SJSA1 (cell line): ENCODE measurements at places on chromosomes 7 and 10. TPM values are rescaled to one million over a fixed set of nuclear protein-coding genes. Genes with fewer than 3 reads are reported as not detected.

Gene HMX2
- 0.38 and 0.61 TPM in 2 replicates for total RNA-seq

Gene CALML5
- total RNA-seq, result not detected in 2 replicates

Gene CYP51A1
- total RNA-seq, result 85.3 and 89.0 TPM in 2 replicates

DNA sequence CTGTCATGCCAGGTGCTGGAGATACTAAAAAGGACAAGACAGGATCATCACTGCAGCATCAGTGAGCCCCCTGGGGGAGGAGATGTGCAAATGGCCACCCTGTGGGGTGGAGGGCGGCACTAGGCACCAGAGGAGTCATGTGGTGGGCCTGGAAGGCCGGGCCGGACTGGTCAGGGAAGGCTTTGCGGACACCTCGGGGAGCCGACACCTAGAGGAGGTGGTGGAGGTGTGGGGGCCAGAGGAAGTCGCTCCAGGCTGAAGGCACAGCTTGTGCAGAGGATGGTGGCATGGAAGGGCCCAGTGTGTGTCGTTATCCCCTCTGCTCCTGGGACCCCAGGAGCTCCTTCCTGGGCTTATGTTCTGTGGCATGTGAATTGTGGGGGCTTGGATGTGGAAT is 437.7 kb downstream of the RPS24 start:
- no peak overlapping the region for H3K4me3 ChIP-seq
- no peak overlapping the region for H3K27ac ChIP-seq
- H3K36me3 ChIP-seq, result no peaks in the 10 kb centered on the region
- H3K27me3 ChIP-seq, result no peaks in the 10 kb centered on the region
- DNase-seq, result peak; percentile 44

DNA sequence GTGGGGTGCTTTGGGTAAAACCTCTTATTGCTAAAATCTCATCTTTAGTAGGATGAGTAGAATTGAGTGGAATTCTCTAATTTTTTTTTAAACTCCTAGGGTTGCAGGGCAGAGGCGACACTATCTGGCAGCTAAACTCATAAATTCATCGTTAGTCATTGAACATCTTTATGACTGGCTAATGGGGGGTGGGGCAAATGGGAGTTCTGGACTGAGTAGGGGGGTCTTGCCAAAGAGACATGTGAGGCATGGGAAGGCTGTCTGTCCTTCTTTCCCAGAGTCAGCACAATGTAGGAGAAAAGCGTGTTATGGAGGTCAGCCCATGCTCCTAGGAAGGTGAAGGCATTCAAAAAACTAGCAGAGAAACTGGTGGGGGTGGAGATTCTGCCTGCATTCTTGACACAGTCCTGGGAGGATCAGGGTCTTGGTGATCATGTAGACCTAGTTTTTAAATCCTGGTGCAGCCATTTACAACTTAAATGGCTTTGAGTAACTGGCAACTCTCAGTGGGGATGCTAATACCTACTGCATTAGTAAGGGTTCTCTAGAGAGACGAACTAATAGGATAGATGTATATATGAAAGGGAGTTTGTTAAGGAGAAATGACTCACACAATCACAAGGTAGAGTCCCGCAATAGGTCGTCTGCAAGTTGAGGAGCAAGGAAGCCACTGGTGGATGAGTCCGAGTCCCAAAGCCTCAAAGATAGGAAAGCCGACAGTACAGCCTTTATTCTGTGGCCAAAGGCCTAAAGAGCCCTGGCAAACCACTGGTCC is 47.7 kb downstream of the EMX2 start:
- H3K27me3 ChIP-seq, result no peaks in the 10 kb centered on the region
- no peaks in the 10 kb centered on the region for H3K4me1 ChIP-seq
- no peaks in the 10 kb centered on the region for H3K36me3 ChIP-seq
- no peak overlapping the region for H3K27ac ChIP-seq
- H3K4me3 ChIP-seq, result no peak overlapping the region
